ENCODE measurements at places on chromosomes 1 and 21. TPM values are rescaled to one million over a fixed set of nuclear protein-coding genes. Genes with fewer than 3 reads are reported as not detected.

DNA sequence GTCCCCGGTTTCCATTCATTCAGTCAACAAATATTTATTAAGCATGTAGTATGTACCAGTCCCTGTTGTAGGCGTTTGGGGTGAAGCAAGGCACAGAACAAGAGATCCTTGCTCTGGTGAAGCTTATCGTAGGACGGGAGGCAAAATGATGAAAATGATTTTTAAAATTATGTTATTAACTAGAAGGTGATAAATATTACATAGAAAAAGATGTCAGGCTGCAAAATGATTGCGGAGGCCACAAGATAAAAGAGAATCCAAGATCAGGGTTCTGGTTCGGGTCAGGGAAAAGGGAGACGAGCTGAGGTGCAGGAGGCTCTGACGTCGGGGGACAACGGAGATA, 602 bp upstream of the CGN start:
- no peaks in the 10 kb centered on the region for H3K27me3 ChIP-seq
- H3K36me3 ChIP-seq, result no peaks in the 10 kb centered on the region
- peak overlapping the region; percentile 73 for H3K27ac ChIP-seq
- DNase-seq, result no peak

- H3K27me3 ChIP-seq, result no peaks in the 10 kb centered on the region
- peak overlapping the region; percentile 96 for H3K27ac ChIP-seq
- H3K4me1 ChIP-seq, result peaks cover 44% of the 10 kb centered on the region
- peak; percentile 17 for DNase-seq
Measured at GRCh38 chr21:29299916-29300806, 1.4 kb downstream of the BACH1 start.

DNA sequence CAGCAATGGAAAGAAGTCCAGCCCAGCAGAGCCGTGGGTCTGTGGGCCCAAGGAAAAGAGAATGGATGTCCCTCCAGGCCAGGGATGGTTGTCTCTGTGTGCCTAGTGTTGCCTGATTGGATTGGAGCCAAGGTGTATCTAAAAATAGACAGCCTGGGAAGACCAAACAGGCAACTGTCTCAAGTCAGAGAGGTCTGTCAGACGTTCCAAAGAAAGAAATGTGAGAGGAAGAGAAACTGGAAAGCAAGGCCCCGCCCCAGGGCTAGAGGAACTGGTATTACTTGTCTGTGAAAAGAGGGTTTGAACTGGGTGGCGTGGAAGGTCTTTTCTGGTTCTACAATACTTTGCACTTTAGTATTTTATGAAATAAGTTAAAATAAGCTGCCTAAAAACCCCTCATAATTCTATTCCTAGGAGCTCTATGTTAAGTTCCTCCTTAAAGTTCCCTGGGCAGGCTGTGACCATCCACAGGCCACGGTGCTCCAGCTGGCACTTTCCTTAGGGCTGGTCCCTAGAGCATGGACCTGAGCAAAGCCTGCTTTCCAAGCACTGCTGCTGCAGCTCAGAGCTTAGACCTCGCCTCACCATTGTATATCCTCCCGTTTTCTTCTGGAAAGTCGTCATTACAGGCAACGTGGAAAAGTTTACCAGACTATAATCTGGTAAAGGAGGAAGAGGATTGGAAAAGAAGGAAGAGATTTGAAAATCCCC, 151.6 kb downstream of the DISC1 start:
- H3K4me3 ChIP-seq, result no peak overlapping the region
- peaks cover 7% of the 10 kb centered on the region for H3K36me3 ChIP-seq
- no peaks in the 10 kb centered on the region for H3K27me3 ChIP-seq
- peaks cover 4% of the 10 kb centered on the region for H3K4me1 ChIP-seq
- DNase-seq, result no peak
- H3K27ac ChIP-seq, result no peak overlapping the region

DNA sequence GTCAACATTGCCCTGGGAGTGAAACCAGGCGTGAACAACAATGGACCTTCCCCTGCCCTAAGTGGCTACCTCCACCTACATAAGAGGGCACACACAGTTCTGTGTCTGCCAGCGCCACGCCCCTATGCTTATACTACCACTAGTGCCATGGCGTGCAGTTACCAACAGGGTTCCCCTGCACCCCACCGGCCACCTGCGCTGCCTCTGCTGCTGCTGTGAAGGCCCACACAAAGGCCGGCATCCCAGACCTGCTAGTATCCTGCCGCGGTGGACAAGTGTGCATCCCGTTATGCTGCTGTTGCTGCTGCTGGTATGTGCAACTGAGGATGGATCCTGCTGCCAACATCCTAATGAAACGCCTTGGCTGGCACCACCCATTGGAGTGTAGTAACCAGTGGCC, 75.7 kb downstream of the INTS7 start:
- H3K4me1 ChIP-seq, result peaks cover 7% of the 10 kb centered on the region
- H3K36me3 ChIP-seq, result peaks cover 5% of the 10 kb centered on the region
- DNase-seq, result no peak
- H3K4me3 ChIP-seq, result no peak overlapping the region

DNA sequence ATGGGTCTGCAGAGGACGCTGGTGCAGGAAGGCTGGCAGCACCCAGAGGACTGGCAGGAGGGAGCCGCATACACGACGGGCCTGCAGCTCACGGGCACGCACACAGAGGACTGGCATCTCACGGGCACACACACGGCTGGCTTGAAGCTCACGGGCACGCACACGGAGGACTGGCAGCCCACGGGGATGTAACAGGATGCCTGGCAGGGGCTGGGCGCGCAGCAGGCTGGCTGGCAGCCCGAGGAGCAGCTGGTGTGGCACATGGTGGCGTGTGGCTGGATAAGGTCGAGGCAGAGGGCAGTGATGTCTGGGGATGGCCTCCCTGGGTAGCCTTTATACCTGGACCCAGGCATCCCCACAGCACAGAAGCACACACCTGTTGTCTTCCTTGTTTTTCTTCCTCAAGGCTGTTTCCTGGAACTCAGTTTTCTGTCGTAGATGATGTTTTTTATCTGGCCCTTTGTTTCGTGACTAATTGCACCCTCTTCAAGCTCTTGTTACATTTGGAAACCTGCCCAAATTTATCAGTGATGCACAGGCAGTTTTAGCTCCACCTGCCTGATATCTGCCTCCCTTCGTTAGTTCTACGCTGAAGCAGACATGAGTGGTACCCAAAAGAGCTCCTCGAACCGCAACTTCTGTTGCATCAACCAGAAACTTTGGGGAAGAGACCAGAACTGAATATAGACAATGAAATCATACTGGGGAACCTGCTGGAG, at the start of gene KRTAP12-1:
Gene KRTAP12-1, minus strand, starts transcription at position 303 of the 719 bp plus-strand sequence. Its CDS starts 40 bp downstream, at position 263.
- H3K27ac ChIP-seq, result no peak within 1 kb of the TSS
- H3K27me3 ChIP-seq, result peaks cover 46% of the 10 kb centered on the region
- DNase-seq, result no peak
- H3K4me1 ChIP-seq, result peaks cover 14% of the 10 kb centered on the region

GRCh38 chr1:31133368-31133767, 67.9 kb upstream of the PUM1 start:
- no peaks in the 10 kb centered on the region for H3K4me1 ChIP-seq
- no peak overlapping the region for H3K27ac ChIP-seq
- no peaks in the 10 kb centered on the region for H3K27me3 ChIP-seq
- no peak for DNase-seq
- H3K4me3 ChIP-seq, result no peak overlapping the region
- H3K36me3 ChIP-seq, result no peaks in the 10 kb centered on the region

- no peaks in the 10 kb centered on the region for H3K36me3 ChIP-seq
- no peak overlapping the region for H3K4me3 ChIP-seq
- no peaks in the 10 kb centered on the region for H3K4me1 ChIP-seq
- H3K27me3 ChIP-seq, result no peaks in the 10 kb centered on the region
Measured at GRCh38 chr21:17003763-17004373, 509.0 kb upstream of the CXADR start.

- peaks cover 5% of the 10 kb centered on the region for H3K36me3 ChIP-seq
- DNase-seq, result no peak
- no peak overlapping the region for H3K27ac ChIP-seq
- no peaks in the 10 kb centered on the region for H3K27me3 ChIP-seq
- peaks cover 11% of the 10 kb centered on the region for H3K4me1 ChIP-seq
- no peak overlapping the region for H3K4me3 ChIP-seq
Measured at GRCh38 chr1:246462986-246463385, 44.1 kb downstream of the SMYD3 start.

DNA sequence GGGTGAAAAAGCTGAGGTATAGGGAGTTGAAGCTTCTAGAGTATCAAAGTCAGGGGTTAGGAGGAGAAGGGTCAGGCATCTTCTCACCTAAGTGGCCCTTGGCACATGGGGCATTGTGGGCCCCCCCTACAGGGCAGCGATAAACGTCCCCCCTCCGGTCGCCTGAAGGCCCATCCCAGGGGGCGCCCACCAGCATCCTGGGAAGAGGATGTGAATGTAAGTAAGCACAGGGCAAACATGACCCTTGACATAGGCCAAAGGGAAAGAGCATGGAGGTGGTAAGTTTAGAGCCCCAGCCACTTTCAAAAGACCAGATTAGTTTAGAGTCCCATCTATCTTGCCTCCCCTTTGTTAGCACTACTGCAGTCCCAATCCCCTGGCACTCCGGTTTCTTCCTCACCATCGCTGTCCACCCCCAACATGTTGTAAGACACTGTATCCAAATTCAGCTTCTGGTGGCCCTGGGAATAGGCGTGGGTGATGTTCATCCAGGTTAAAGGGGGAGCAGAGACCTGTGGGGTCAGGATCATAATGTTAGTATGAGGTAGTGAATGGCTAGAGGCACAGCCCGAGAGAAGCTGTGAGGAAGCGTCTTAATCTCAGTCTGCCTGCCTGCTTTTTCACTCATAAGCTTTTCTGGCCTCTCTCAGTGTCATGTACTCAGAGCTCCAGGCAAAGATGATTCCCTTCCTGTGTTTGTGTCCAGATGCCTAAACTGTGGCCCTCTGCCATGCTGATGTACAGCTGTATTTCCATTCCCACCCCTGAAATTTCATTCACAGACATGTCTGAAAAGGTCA, 2.7 kb downstream of the ITGA10 start:
- H3K4me3 ChIP-seq, result no peak overlapping the region
- H3K27ac ChIP-seq, result no peak overlapping the region
- DNase-seq, result no peak
- peaks cover 9% of the 10 kb centered on the region for H3K36me3 ChIP-seq
- H3K27me3 ChIP-seq, result no peaks in the 10 kb centered on the region
- peaks cover 14% of the 10 kb centered on the region for H3K4me1 ChIP-seq

DNA sequence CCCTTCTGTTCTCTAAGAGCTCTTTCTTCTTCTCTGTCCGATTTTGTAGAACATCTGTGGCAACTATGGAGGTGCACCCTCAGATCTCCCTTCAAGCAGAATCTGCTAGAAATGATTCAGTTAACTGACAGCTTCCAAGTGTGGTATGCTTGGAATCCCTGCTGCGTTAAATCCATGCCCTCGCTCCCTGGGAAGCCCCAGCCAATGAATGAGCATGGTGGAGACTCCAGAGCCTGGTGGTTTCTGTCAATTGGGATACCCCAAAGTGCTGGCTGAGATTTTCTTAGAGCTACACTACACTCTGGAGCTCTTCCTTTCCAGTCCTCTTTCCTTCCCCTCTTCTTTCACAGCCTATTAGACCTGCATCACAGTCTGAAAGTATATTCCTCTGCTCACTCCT, 116.3 kb upstream of the C1orf21 start:
- peaks cover 27% of the 10 kb centered on the region for H3K27me3 ChIP-seq
- H3K4me3 ChIP-seq, result no peak overlapping the region
- no peaks in the 10 kb centered on the region for H3K4me1 ChIP-seq
- DNase-seq, result no peak
- peaks cover 4% of the 10 kb centered on the region for H3K36me3 ChIP-seq

DNA sequence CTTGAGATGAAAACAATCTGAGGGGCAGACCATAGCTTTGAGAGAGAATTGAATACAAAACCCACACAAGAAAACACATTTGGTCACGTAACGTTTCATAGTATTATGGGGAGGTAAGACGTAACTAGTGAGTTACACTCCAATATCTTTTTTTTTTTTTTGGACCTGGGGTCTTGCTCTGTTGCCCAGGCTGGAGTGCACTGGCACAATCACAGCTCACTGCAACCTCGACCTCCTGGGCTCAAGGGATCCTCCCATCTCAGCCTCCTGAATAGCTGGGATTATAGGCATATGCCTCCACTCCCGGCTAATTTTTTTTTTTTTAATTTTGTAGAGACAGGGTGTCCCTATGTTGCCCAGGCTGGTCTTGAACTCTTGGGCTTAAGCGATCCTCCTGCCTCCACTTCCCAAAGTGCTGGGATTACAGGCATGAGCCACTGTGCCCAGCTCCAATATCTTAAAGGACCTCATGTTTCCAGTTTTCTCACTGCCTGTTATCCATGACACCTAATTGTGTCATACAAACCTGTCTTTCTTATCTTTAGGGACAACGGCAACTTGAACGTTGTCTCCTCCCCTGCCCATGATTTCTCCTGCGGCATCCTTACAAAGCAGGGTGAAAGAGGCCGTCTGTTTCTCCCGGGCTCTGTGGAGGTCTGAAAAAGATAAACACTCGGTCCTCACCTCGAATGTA, 5.3 kb downstream of the TRIM45 start:
- H3K36me3 ChIP-seq, result peaks cover 2% of the 10 kb centered on the region
- DNase-seq, result no peak
- no peak overlapping the region for H3K4me3 ChIP-seq
- peaks cover 23% of the 10 kb centered on the region for H3K4me1 ChIP-seq
- peak overlapping the region; percentile 72 for H3K27ac ChIP-seq
- H3K27me3 ChIP-seq, result no peaks in the 10 kb centered on the region

DNA sequence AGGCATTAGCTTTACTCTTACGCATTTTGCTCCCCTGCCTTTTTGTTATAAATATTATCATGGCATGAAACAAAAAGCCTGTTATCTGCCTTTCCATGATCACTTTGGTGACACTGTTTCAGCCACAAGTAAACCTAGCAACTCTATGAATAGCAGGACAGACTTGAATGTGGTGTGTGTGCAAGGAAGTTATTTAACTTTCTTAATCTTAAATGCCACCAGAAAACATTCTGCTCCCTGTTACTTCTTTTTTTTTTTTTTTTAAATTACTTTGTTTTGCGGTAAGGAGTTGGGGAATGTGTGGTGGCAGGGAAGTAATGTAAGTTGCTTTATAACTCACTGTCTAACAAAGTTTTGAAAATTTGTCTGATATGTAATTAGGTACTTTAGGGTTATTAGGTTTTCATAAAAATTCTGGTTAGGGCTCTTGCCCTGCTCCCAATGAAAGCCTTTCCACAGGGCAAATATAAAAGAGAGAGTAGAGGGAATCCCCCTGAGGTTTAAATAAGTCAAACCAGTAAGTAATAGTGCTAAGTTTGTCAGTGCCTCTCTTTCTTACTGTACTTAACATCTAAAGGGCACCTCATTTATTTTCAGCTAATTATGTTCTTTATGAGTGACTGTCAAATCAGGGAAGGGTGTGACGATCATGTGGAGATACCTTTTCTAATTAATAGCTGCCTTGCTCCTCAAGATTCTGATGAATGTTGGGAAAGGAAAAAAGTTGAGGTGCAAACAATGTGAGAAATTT, 39.5 kb downstream of the RASAL2 start:
- H3K4me1 ChIP-seq, result no peaks in the 10 kb centered on the region
- H3K27me3 ChIP-seq, result no peaks in the 10 kb centered on the region
- H3K4me3 ChIP-seq, result no peak overlapping the region
- H3K27ac ChIP-seq, result no peak overlapping the region

- H3K4me3 ChIP-seq, result no peak overlapping the region
- peaks cover 6% of the 10 kb centered on the region for H3K36me3 ChIP-seq
- peaks cover 46% of the 10 kb centered on the region for H3K27me3 ChIP-seq
- no peak for DNase-seq
Measured at GRCh38 chr1:20463502-20463901, 22.5 kb downstream of the CAMK2N1 start.

GRCh38 chr1:67840449-67840848, 7.2 kb upstream of the GNG12 start:
- no peaks in the 10 kb centered on the region for H3K4me1 ChIP-seq
- H3K27me3 ChIP-seq, result peaks cover 63% of the 10 kb centered on the region
- no peak overlapping the region for H3K27ac ChIP-seq
- H3K4me3 ChIP-seq, result no peak overlapping the region

The TMEM52 gene
- not detected for total RNA-seq

The FAM72C gene
- 0.30 TPM for total RNA-seq

The FOXD3 gene
- not detected for total RNA-seq

The EXTL1 gene
- total RNA-seq, result not detected

The SAMSN1 gene
- total RNA-seq, result 64.9 TPM

The MPL gene
- 16.6 TPM for total RNA-seq

The RUNX1 gene
- 97.0 TPM for total RNA-seq

The FCRL6 gene
- 0.27 TPM for total RNA-seq

The KIRREL1 gene
- total RNA-seq, result not detected
